ENCODE measurements at places on chromosomes 12 and 14.

DNA sequence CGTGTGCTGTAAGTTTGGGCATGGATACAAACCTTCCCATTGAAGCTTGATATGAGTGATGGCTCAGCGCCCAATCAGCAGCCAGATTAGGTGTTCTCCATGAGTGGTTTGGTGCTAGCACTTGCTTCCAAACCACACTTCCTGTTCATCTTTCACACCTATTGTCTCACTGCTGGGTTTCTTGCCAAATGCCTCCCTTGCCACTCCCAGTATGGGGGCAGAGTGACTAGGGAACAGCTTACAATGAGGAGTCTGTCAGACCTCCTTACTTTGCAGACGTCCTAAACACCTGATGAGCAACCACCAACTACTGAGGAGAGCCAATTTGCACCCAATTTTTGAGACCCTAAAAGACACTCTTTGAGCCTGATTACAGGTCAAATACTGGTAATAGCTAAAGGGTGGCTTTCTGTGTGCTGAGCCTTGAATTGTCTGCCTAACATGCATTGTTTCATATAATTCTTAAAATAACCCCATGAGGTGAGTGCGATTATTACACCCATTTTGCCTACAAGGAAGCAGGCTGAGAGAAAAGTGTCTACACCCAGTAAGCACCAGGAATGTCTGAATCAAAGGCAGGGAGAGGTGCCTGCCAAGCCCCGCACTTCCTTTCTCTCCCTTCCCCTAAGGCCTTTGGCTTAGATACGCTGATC is 48.4 kb upstream of the FOS start:
- peak; percentile 57 for DNase-seq

DNA sequence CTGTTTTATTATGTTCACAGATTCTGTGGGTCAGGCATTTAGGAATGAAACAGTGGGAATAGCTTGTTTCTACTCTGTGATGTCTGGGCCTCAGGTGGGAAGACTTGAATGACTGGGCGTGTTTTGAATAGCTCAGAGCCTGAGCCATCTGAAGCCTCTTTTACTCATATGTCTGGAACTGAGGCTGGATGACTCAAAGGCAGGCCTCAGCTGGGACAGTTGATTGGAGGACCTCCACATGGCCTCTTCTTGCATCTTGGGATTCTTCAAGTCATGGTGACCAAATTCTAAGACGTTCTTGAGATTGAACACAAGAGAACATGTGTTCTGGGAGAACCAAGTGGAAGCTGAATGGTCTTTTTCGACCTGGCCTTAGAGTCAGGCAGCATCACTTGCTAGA is 45.8 kb upstream of the TBX3 start:
- no peak for DNase-seq

- no peak for DNase-seq
Observed at GRCh38 chr14:33393895-33394368, 455.3 kb downstream of the NPAS3 start.

- DNase-seq: no peak
Observed at GRCh38 chr14:72120315-72120714, 188.1 kb downstream of the RGS6 start.

DNA sequence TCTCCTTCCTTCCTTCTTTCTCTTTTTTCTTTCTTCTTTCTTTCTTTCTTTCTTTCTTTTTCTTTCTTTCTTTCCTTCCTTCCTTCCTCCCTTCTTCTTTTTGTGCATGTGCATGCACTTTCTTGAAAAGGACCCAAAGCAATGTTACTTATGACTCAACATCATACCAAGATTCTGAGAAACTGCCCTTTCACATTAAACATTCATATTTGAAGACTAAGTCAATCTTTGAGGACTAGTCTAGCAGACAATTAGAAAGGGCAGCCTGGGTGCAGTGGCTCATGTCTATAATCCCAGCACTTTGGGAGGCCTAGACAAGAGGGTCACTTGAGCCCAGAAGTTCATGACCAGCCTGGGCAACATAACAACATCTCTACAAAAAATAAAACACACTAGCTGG is 212.8 kb upstream of the KITLG start:
- no peak for DNase-seq

DNA sequence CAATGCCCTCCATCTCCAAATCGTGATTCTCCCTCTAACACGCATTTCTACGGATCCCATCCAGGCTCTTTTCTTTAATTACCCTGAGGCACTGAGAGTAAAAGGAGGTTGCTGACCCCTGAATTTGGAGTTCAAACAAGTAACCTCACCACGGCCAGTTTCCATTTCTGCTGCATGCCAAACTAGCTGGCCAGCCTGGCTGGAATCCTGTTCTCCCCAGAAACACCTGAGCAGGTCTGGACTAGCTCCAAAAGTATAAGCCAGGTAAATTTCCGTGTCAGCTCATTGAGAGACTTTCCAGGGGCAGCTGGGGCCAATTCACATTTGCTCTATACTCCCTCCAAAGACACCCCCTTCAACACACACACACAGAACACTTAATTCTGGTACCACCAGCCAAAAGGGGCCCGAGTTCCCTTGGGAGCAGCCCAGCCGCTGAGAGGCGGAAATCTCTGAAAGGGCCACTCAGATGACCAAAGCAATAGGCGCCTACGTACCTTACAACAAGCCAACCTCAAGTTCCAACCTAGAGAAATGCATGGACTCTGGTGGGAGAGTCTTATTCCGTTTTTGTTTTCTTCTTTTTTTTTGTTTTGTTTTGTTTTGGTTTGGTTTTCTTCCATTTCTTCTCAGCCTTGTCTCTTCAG is 131.4 kb downstream of the NDUFA12 start:
- DNase-seq: no peak

DNA sequence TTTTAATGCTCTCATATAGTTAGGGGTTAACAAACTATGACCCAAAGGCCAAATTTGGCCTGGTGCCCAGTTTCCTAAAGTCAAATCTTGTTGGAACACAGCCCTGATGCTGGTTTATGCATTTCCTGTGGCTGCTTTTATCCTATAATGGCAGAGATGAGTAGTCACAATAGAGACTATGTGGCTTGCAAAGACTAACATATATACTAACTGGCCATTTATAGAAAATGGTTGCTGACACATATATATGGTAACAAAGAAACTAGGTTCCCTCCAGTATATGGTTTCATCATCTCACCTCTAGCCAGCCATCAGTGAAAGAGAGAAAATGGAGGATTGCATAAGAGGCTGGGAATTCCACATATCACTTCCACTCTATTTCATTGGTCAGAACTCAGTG is 10.8 kb downstream of the NAV3 start:
- DNase-seq: no peak

DNA sequence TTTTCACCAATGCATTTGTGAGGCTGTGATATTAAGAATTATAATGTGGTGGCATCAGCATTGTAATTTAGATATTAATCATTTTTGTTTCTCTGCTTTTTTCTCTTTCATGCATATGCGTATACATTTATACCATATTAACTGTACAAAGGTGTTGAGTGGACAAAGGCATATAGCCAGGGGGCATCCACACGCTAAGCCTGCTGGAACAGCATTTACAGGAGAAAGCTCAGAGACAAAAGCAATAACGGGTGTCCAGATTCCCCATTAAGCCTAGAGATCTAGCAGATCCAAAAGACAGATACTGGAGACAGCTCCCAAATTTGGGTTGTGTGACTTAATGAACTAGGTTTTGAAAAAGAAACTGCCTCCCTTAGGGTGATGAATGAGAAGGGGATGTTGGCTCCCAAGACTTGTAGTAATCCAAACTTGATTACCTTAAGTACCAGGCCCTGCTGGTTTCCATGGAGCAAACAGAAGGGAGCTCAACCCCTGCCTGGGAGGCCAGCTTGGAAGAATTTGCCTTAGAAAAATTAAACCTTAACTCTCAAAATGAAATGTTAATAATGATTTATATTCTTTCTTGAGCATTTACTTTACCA is 181.9 kb downstream of the SLC6A15 start:
- DNase-seq: no peak

DNA sequence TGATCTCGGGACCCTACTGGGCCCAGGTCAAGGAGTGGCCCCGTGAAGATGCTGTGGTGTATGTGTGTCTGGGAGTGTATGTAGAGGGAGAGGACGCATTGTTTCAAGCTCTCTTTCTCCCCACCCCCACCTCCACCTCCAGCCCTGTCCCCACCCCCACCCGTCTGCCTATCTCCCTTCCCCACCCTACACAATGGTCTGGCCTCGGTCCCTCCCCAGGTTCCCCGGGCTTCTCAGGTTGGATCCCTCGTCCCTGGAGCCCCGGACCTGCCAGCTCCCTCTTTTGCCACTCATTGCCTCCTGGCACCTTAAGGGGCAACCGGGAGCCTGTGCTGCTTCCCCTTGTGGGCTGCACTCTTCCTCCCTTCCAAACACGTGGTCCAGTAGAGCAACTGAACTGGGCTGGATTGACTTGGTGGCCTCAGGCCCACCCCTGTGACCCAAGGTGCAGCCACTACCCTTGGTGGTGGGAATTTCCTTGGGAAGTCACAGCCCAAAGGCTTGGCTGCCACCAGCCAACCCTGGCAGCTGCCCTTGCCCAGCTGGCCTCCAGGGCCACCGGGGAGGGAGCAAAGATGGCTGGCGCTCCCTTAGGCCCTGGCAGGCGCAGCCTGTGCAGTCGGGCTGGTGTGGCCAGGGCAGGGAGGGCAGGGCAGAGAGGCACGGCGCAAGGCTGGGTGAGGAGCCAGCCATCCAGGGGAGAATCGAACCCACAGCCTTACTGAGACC is 628 bp downstream of the VRTN start:
- DNase-seq: no peak

- peak; percentile 27 for DNase-seq
Observed at GRCh38 chr14:34227834-34228649, 234.0 kb downstream of the SPTSSA start.

DNA sequence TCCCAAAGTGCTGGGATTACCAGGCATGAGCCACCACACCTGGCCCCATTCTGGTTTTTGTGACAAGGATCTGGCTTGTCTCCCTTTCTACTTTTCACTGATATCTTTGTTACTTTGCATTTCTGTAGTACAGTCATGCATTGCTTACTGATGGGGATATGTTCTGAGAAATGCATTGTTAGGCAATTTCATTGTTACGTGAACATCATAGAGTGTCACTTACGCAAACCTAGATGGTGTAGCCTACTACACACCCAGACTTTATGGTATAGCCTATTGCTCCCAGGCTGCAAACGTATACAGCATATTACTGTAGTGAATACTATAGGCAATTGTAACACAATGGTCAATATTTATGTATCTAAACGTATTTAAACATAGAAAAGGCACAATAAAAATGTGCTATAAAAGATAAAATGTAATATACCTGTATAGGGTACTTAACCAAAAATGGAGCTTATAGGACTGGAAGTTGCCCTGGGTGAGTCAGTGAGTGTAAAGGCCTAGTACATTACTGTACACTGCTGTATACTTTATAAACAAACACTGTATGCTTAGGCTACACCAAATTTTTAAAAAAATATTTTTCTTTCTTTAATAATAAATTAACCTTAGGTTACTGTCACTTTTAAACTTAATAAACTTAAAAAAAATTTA is 16.0 kb downstream of the MRPL42 start:
- no peak for DNase-seq

DNA sequence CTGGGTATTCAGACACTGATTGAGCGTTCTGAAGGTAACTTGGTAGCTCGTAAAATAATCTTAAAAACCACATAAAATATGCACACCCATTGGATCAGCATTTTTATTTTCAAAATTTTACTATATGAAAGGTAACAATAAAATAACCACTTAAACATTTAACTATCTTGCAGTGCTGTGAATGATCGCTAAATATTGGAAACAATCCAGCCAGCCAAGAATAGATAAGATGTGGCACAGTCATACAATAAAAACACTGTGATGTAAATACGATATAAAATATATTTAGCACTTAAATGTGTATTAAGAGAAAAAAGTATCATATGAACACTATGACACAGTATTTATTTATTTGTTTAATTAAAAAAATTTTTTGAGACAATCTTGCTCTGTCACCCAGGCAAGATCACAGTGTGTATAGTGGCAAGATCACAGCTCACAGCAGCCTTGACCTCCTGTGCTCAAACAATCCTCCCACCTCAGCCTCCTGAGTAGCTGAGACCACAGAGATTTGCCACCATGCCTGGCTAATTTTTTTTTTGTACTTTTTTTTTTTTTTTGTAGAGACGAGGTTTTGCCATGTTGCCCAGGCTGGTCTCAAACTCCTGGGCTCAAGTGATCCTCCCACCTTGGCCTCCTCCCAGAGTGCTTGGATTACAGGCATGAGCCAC is 39.4 kb downstream of the SDR9C7 start:
- DNase-seq: no peak

DNA sequence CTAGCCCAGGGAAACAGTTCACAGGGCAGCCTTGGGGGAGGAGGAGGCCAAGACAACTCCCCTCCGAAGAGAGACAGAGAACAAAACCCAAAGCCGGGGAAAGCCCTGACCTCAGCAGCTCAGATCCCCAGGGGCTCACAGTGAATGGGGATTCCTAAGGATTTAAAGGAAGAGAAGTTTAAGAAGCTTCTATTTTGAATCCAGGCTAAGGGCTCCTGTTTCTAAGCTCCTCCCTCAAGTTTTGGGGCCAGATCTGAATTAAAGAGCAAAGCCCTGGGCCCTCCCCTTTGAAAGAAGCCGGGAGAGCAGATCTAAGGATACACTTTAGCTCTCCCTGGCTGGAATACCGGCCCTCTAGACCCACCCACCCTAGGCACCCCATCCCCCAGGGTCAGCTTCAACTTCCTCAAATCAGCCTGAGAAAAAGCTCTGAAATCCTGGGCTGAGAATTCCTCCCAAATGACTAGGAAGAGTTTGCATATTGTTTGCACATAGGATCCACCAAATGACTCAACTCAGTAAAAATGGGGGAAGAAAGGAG is 3.9 kb downstream of the KDM2B start:
- no peak for DNase-seq

- no peak for DNase-seq
Observed at GRCh38 chr12:51661199-51661598, 70.2 kb downstream of the SCN8A start.

GRCh38 chr14:82536566-82536965 is 1002.9 kb upstream of the SEL1L start:
- no peak for DNase-seq

GRCh38 chr12:117134059-117134458 is 34.8 kb upstream of the TESC start:
- no peak for DNase-seq

DNA sequence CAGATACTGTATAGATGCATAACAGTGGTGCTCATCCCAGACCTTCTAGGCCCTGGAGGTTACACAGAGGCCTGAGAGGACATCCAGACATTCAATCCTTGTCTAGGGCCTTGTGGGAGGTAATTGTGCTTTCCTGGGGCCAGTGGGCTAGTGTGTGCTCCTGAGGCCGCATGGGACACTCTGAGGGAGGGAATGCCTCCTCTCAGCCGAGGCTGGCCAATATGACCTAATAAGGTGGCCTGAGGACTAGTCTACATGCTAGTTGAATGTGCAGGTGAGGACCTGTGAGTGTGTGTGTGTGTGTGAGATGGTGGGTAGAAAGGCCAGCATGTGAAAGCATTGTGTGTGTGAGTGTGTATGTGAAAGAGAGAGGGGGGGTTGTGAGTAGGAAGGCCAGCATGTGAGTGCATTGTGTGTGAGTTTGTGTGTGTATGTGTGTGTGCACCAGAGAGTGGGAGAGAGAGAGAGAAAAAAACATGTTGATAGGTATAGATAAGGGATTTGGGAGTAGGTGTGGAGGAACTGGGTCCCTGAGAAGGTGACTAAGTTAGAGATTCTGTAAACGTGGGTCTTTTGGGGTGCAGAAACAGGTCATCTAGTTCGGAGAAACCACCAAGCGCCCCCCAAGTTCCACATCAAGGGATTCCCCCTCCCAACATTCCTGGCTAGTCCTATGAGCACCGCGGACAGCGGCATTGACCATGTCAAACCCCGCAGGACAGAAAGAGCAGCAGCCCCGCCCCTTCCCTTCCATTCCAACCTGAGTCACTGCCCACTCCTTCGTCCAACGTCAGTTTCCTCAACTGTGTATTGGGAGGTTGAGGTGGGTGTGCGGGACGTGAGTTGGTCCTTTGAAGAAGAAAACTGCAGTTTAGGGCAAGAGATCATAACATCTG is 9.7 kb upstream of the KRT81 start:
- DNase-seq: no peak

All from effector memory CD4-positive, alpha-beta T cell (primary cell).